AG08396 (cell line): ENCODE measurements at places on chromosomes 3 and 15.

GRCh38 chr15:50183112-50183794, 1.3 kb downstream of the SLC27A2 start:
- no peak for DNase-seq

GRCh38 chr3:128152419-128153155, 694 bp upstream of the EEFSEC start:
- DNase-seq = no peak

DNA sequence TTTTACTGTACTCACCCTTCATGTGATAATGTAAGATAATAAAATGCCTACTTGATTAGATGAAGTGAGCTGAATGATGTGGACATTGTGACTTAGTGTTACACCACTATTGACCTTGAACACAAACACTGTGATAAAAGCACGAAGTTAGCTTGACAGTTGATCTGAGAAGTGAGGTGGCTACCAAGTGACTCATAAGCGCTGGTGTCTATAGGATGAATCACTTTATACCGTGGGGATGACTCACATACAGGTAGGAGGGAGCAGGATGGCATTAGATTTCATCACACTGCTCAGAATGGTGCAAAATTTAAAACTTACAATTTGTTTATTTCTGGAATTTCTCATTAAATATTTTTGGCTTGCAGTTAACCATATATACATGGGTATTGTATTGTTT, 174.7 kb upstream of the CNTN3 start:
- DNase-seq = no peak

GRCh38 chr15:32970847-32971246, 223.7 kb downstream of the FMN1 start:
- DNase-seq = no peak

DNA sequence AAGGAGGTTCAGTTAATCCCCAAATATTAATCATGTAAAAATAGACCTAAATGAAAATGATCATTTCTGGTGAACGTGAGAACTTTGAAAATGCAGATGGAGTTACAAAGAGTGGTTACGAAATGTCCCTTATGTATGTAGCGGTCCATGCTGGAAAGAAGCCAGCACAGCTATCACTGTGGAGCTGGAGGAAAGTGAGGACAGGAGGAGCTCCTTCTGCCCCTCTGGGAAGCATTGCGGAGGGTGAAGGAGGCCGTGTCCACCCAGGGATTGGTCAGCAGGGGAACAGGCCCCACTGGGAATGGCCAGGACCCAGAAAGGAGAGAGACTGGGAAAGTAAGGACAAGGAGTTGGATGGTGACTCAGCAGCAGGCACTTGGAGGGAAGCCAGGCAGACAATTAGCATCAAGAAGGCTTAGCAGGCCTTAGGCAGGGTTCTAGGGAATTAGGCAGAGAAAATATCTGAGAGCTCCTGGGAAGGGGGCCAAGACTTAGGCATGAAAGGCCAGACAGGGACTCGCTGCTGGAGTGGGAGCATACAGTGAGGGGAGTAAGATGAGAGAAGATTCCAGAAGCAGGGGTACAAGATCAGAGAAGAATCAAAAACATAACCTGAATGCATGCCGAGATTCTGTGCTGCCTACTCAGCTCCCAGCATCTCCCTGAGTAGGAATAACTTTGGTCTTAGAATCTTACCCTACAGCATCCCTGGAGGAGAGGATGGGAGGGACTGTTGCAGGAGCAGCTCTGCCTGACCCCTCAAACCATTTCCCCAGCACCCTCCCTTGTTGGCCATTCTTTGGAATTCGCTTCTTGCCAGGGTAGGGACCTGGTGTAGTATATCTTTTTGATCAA, 171.0 kb upstream of the UMPS start:
- peak; percentile 72 for DNase-seq

GRCh38 chr3:152834776-152835600, at the start of gene P2RY1:
TSS of gene P2RY1 (plus strand) at chr3:152835131. CDS start at chr3:152835783, 652 bp downstream.
- DNase-seq = peak; percentile 60

GRCh38 chr15:55239440-55240124, 42.8 kb upstream of the RSL24D1 start:
- no peak for DNase-seq

DNA sequence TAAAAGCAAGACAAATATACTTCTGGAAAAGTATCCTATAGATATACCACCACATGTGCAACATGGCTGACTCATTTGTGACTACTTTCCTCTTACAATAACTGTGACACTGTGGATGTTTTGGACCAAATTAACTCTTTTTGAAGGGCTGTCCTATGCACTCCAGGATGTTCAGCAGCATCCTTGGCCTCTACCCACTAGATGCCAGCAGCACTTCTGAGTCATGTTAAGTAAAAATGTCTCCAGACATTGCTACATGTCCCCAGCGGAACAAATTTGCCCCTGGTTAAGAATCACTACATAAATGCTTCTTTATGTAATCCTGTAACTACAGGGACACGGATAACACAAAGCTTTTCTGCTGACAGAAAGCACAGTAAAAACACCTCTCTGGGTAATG, 32.0 kb downstream of the RUVBL1 start:
- no peak for DNase-seq

GRCh38 chr3:4885316-4885715, 93.9 kb upstream of the BHLHE40 start:
- DNase-seq = no peak

- DNase-seq = no peak
Measured at GRCh38 chr3:23726811-23727548, 78.8 kb upstream of the UBE2E1 start.

GRCh38 chr3:119778176-119778575, 3.7 kb upstream of the NR1I2 start:
- no peak for DNase-seq

DNA sequence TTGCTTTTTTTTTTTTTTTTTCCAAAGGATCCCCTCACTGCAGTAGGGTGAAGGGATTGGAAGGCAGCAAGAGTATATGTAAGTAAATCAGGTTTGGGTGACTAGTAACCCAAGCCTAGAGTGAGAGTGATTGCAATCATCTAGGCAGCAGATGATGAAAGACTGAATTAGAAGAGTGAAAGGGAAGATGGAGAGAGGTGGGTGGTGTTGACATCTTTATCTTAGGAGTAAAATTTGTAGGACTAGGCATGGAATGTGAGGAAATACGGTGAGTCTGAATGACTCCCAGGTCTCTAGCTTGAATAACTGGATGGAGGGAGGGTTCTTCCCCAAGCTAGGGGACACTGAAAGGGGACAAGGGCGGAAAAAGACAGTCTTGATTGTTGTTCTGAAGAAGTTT, 63.4 kb downstream of the TPRG1 start:
- no peak for DNase-seq

- no peak for DNase-seq
Measured at GRCh38 chr3:139764069-139764905, 86.5 kb upstream of the NMNAT3 start.

DNA sequence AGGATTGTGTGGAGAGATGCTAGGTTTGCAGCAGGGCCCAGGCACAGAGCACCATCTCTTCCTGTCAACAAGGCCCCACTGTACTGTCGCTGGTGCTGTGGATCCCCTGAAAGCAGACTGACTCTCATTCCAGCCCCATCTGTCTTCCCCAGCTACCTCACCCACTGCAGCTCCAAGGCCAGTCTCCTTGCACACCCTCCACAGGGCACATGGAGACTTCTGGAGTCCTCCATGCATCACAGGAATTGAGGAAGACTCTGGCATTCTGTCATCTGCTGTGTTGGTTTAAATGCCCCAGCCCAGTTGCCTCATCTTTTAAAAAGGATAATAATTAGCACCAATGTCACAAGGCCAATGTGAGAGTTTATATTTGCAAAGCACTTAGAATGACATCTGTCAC, 301.2 kb downstream of the RPLP1 start:
- no peak for DNase-seq

- no peak for DNase-seq
Measured at GRCh38 chr15:96066852-96067495, 263.5 kb upstream of the NR2F2 start.
